ENCODE measurements at places on chromosomes 12 and 14. TPM values are rescaled to one million over a fixed set of nuclear protein-coding genes. Genes with fewer than 3 reads are reported as not detected.

The KRT5 gene
- not detected for total RNA-seq

DNA sequence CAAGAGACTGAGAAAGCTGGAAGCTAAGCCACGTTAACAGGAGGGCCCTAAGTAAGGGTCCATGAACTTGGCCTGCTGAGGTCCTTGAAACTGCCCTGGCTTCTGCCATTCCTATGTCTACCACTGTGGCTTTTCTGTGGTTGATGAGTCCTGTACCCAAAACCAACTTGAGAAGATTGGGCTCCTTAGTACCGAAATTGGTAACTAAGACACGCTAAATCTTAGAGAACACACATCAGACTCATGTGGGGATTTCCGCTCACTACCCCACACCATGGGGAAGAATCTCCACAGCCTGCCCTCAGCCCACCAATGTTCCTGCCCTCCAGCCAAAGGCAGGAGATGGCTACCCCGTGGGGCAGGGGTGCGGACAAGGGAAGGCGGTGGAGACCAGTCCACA lies 232.9 kb downstream of the SPTSSA start:
- H3K27me3 ChIP-seq: no peaks in the 10 kb centered on the region
- no peak for DNase-seq
- no peak overlapping the region for H3K27ac ChIP-seq
- no peaks in the 10 kb centered on the region for H3K4me1 ChIP-seq

GRCh38 chr12:6070472-6071257 lies 53.8 kb downstream of the VWF start:
- H3K36me3 ChIP-seq: no peaks in the 10 kb centered on the region
- no peak overlapping the region for H3K4me3 ChIP-seq
- H3K27ac ChIP-seq: no peak overlapping the region
- peaks cover 25% of the 10 kb centered on the region for H3K4me1 ChIP-seq
- H3K27me3 ChIP-seq: no peaks in the 10 kb centered on the region

The MYF5 gene
- total RNA-seq: not detected

The AMDHD1 gene
- 0.66 TPM for total RNA-seq

DNA sequence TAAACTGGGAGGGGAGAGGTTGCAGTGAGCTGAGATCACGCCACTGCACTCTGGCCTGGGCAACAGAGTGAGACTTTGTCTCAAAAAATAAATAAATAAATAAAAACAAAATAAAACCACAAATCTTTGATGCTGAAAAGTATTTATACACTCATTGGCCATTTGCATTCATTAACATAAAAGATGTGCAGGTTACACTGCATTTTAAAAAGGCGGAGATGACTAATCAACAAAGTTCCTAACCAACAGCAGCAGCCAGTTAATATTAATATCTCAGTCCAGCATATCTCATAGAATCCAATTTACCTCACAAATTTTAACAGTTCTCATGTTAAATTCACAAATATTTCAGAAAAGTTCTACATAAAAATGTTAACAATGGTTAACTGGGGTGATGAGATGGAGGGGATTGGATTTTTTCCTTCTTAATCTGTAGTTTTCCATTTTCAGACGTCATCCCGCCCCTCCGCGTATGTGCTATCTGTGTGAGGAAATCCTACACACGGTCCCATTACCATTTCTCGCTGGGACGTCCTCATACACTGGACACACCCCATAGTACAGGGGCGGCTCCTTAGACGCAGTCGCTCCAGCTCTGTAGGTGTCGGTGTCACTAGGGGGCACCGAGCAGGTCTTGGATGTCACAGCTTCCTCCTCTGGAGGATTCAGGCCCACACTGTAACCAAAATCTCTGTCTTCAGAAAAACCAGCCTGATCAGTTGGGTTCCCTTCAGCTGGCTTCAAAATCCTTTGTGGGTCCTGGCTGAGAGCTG lies 7.3 kb downstream of the ANKLE2 start:
- no peak overlapping the region for H3K27ac ChIP-seq
- H3K27me3 ChIP-seq: no peaks in the 10 kb centered on the region
- no peaks in the 10 kb centered on the region for H3K4me1 ChIP-seq
- peaks cover 12% of the 10 kb centered on the region for H3K36me3 ChIP-seq
- DNase-seq: no peak

GRCh38 chr14:81416981-81417380 lies 16.9 kb upstream of the STON2 start:
- H3K27ac ChIP-seq: no peak overlapping the region
- DNase-seq: no peak
- no peaks in the 10 kb centered on the region for H3K36me3 ChIP-seq

DNA sequence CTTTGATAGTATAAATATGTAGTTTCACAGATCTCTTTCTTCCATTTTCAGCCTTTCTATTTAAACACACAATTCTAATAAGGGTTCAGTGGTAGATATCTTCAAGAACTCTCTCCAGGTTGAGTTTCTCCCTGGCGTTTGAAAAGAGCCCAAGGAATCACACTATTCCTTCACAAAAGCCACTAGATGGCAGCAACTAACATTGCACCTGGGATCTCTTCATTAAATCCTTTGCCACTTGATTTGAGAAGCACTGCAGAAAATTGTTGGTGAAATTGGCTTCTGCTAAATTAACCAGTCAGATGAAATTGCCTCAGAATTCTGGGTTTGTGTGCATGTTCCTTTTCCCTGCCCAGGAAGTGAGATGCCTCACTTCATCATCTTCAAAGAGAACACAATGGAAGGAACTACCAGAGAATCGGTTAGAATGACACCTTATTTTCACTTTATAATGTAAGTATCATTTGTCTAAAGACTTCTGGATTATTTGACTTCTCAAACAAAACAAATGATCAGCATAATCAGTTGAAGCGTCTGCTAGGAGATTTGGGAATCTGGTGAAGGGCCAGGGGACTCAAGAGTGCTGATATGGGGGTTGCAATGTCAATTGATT lies 6.8 kb downstream of the CCDC198 start:
- no peaks in the 10 kb centered on the region for H3K4me1 ChIP-seq
- H3K36me3 ChIP-seq: no peaks in the 10 kb centered on the region
- peak; percentile 1 for DNase-seq
- no peaks in the 10 kb centered on the region for H3K27me3 ChIP-seq
- H3K27ac ChIP-seq: no peak overlapping the region
- no peak overlapping the region for H3K4me3 ChIP-seq

GRCh38 chr12:77107121-77107520 lies 41.8 kb upstream of the E2F7 start:
- no peak overlapping the region for H3K4me3 ChIP-seq
- no peaks in the 10 kb centered on the region for H3K36me3 ChIP-seq
- H3K27ac ChIP-seq: no peak overlapping the region
- DNase-seq: no peak
- H3K4me1 ChIP-seq: no peaks in the 10 kb centered on the region

GRCh38 chr12:42689699-42690098 lies 100.2 kb upstream of the PRICKLE1 start:
- no peak for DNase-seq
- H3K27ac ChIP-seq: no peak overlapping the region
- H3K36me3 ChIP-seq: no peaks in the 10 kb centered on the region
- H3K4me3 ChIP-seq: no peak overlapping the region

DNA sequence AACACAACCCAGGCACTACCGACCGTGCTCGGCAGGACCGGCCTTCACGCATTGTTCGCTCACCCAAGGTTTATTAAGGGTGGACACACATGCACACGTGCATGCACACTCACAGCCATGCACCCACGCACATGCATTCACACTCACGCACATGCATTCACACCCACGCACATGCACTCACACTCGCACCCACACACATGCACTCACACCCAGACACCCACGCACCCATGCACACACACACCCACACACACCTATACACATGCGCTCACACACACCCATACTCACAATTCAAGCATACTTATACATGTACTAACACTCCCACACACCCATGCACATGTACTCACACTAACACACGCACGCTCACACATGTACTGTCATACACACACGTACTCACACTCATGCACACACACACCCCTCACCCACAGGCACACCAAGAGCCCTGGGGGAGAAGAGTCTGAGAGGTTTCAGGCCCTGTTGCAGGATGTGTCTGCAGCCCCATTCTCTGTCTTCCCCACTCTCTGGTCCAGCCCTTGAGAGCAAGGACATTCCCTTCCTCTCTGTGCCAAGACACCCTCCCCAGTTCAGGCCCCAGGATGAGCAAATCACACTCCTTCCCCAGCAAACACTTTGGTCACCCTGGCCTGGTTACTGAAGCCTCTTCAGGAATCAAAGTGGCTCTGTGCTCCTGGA lies 49.4 kb upstream of the BCL11B start:
- H3K27ac ChIP-seq: no peak overlapping the region
- H3K27me3 ChIP-seq: no peaks in the 10 kb centered on the region
- no peak overlapping the region for H3K4me3 ChIP-seq
- no peak for DNase-seq

DNA sequence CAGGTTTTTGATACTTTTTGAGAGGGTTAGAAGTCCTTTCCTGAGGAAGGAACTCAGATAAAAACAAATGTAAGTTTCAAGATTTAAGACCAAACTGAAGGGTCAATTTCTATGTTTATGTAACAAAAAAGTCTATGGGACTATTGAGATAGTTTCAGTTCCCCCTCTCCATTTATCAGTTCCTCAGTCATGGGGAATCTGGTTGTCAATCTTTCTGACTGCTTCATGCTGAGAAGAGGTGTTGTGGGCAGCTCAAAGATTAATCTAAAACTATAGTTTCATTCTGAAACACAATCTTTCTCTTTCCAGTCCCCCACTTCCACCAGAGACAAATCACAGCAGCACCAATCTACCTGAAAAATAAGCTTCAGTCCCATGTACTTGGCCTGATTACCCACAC lies 93.7 kb downstream of the KCNMB4 start:
- no peaks in the 10 kb centered on the region for H3K27me3 ChIP-seq
- H3K4me3 ChIP-seq: no peak overlapping the region
- H3K27ac ChIP-seq: no peak overlapping the region

GRCh38 chr12:89261982-89262381 lies 90.3 kb downstream of the DUSP6 start:
- no peaks in the 10 kb centered on the region for H3K4me1 ChIP-seq
- no peak overlapping the region for H3K27ac ChIP-seq
- no peak overlapping the region for H3K4me3 ChIP-seq

The CLMN gene
- total RNA-seq: 6.8 TPM

- H3K27me3 ChIP-seq: no peaks in the 10 kb centered on the region
- H3K4me3 ChIP-seq: no peak overlapping the region
- DNase-seq: no peak
- no peaks in the 10 kb centered on the region for H3K4me1 ChIP-seq
These were observed 65.8 kb downstream of the NUMB start for GRCh38 chr14:73392329-73393257.

The PTCSC3 gene
- total RNA-seq: not detected

- H3K36me3 ChIP-seq: peaks cover 5% of the 10 kb centered on the region
- DNase-seq: peak; percentile 34
- H3K27me3 ChIP-seq: no peaks in the 10 kb centered on the region
These were observed 1.1 kb upstream of the BCL11B start for GRCh38 chr14:99272899-99273765.

The GPR84 gene
- not detected for total RNA-seq

DNA sequence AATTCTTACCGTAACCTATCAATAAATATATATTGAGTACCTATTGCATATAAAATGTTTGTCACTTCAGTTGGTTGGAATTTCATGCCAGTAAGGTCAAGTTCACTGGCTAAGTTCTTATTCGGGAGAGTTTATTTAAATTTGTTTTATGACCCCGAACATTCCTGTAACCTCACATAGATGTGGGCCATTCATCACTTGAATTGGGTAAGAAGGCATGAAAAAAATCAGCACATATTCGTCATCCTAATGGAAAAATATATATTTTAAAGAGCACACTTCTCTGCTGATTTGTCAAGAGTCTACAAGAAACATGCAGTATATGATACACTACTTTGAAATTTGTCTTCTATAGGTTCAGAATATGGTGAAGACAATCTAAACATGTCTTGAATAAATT lies 263.4 kb downstream of the CCDC91 start:
- DNase-seq: no peak
- peaks cover 15% of the 10 kb centered on the region for H3K36me3 ChIP-seq
- no peaks in the 10 kb centered on the region for H3K27me3 ChIP-seq
- H3K4me3 ChIP-seq: no peak overlapping the region
- no peak overlapping the region for H3K27ac ChIP-seq

The KANSL2 gene
- total RNA-seq: 76.2 TPM

GRCh38 chr12:130916241-130916911 lies 37.3 kb upstream of the ADGRD1 start:
- no peak overlapping the region for H3K27ac ChIP-seq
- H3K4me3 ChIP-seq: no peak overlapping the region
- peaks cover 5% of the 10 kb centered on the region for H3K27me3 ChIP-seq
- H3K4me1 ChIP-seq: no peaks in the 10 kb centered on the region
- no peak for DNase-seq

DNA sequence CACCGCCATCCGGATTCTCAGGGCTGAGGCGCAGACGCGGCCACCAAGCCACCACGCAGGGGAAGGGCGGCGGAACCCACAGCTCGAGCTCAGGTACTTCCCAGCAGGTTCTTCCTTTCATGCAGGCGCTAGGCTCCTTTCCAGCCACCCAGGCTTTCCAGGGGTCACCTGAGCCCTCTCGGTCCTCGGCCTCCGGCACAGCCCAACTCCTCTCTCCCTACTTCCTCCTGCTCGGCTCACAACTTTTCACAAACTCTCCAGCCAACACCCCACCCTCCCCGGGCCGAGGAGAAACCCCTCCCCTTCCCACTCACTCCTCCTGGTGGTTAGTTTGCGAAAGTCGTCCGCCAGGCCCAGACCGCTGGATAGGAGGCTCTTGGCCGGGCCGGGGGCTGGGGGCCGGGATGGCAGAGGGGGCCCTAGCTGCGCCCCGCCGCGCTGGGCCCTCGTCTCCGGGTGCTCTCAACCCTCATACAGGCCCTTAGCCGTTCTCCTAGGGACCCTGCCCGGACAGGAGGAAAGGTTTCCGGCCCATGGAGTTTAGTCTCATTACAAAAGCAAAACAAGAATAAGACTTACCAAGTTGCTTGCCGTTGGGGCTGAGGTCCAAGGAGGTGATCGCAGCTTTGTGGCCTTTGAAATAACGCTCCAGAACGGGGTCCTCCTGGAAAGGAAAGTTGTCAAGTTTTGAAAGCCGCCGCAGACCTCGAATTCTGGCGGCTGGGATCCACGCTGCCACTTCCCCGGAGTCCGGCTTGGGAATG lies at the start of gene GALNT4:
GALNT4 (minus strand) TSS at position 256 of the 764 bp plus-strand sequence; CDS start at position 9, 247 bp downstream.
- H3K36me3 ChIP-seq: no peaks in the 10 kb centered on the region
- peak; percentile 76 for DNase-seq
- H3K27me3 ChIP-seq: no peaks in the 10 kb centered on the region
- peak within 1 kb of the TSS; percentile 77 for H3K27ac ChIP-seq

The TNS2 gene
- 4.4 TPM for total RNA-seq

The GNB3 gene
- total RNA-seq: 0.59 TPM

GRCh38 chr14:74364271-74364880 lies 16.1 kb downstream of the VRTN start:
- H3K4me3 ChIP-seq: no peak overlapping the region
- H3K27me3 ChIP-seq: no peaks in the 10 kb centered on the region
- H3K36me3 ChIP-seq: no peaks in the 10 kb centered on the region
- DNase-seq: no peak
- H3K4me1 ChIP-seq: no peaks in the 10 kb centered on the region
- no peak overlapping the region for H3K27ac ChIP-seq
